Kidney capillary endothelial cell (primary cell): ENCODE measurements at places on chromosomes 11 and 22.
A peak's percentile ranks its signal among the peaks of the same experiment; 100 is the strongest.

GRCh38 chr11:5671831-5672230 lies 13.0 kb downstream of the TRIM5 start:
- no peak for DNase-seq

GRCh38 chr11:31664954-31665353 lies 146.2 kb downstream of the PAX6 start:
- no peak for DNase-seq

GRCh38 chr11:34904421-34904955 lies 11.7 kb downstream of the APIP start:
- no peak for DNase-seq

DNA sequence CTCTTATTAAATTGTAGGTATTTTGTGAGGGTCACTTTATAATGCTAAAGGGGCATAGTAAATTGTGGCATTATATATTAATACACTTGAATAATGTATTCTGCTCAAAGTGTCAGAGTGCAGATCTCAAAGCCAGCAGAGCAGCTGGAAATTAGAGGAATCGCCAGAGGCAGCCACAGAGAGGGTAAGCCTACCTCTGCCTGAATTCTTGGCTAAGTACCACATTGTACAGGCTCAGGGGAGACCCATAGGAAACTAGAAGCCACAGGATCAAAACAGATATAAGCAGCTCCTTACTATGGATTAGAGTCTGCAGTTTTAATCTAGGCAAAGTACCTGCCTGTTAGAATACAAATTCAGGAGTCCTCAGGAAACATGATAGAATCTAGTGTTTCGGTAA lies 249.3 kb downstream of the DDX10 start:
- DNase-seq: no peak

- no peak for DNase-seq
Observed at GRCh38 chr11:31809857-31810778, 1.0 kb downstream of the PAX6 start.

DNA sequence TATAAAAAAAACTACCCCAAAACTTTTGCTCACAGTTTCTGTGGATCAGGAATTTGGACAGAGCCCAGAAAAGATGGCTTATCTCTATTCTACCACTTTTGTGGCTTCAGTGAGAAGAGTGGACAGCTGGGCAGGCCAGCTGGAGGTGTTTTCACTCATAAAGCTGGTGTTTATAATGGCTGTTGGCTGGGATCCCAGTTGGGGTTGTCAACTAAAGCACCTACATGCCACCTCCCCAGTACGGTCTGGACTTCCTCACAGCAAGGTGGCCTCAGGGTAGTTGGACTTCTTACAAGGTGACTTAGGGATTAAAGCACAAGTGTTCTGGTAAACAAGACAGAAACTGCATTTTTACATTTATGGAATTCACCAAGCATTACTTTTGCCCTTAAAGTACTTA lies 171.0 kb downstream of the NELL1 start:
- DNase-seq: no peak

DNA sequence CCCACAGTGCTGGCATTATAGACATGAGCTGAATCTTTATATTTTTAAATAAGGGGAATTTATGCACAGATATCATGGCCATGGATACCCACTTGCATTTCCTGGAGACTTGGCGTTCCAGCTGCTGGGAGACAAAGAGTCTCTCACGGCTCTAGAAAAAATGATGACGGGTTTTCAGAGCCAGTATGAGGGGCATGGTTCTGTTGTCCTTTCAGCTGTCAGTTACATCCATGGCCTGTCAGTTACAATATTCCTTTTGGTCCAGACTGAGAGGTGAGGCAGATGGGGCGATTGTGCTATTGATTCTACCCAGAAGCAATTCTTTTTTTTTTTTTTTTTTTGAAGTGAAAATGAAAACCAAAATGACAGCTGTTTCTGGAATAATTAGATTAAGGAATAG lies 29.7 kb downstream of the USH1C start:
- DNase-seq: no peak

- no peak for DNase-seq
Observed at GRCh38 chr11:96109331-96110030, 185.6 kb upstream of the MTMR2 start.

- peak; percentile 53 for DNase-seq
Observed at GRCh38 chr11:111604392-111605009, 2.3 kb downstream of the SIK2 start.

GRCh38 chr11:61618978-61619377 lies 38.1 kb upstream of the SYT7 start:
- no peak for DNase-seq

GRCh38 chr11:18590571-18590970 lies 2.0 kb upstream of the UEVLD start:
- no peak for DNase-seq

DNA sequence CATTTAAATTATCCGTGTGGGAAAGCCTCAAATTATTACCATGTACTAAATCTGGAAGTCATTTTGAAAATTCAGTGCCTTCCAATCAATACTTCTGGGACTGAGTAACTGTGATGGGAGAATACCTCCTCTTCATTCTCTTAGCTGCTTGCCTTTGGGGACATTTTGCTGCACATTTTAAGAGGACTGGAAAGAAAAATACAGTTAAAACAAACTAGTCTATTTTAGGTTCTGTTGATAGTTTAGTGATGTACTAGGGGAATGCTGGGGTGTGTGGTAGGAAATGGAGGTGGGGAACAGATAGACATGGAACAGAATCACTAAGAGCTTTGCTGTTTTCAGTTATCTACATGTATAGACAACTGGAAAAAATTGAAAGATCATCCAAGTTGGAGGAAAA lies 65.7 kb upstream of the APOA1 start:
- no peak for DNase-seq

- no peak for DNase-seq
Observed at GRCh38 chr11:93236741-93237675, 39.2 kb upstream of the SLC36A4 start.

DNA sequence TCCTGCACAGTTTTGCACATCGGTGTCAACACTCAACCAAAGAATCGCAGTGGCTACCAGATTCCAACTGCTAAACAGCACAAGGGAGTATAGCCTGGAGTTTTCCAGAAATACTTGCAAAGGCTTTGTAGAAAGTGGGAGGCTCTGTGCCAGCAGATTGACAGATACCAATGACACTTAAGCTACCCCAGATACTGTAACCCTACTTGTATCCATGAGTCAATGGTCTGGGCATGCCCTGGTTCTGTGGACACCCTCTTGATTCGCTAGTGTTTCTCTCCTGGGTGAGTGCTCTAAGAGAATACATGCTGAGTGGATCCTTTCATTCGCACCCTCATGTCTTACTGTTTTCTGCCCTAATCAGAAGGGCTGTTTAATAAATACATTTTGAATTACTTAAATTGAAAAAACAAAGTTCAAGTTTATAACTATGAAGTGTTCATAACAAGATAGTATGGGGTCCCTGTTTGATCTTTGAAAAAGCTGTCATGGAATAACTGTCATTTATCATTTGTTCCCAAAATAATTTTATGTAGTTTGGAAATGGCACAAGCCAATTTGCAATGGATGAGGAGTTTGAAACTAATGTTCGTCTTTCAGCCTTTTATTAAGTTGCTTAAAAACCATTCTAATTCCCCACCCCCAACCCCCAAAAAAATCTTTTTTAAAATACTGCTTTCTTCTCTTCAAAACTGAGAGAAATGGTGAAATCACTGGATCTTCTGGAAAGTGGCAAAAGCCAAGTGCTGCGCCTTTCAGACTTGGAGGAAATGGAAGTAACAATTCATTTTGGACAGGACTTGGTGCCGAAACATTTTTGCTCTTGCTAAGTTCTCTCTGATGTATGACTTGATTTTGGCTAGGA lies 600.5 kb upstream of the TENM4 start:
- DNase-seq: no peak

GRCh38 chr22:40766956-40767355 lies 52.2 kb downstream of the SLC25A17 start:
- DNase-seq: no peak

DNA sequence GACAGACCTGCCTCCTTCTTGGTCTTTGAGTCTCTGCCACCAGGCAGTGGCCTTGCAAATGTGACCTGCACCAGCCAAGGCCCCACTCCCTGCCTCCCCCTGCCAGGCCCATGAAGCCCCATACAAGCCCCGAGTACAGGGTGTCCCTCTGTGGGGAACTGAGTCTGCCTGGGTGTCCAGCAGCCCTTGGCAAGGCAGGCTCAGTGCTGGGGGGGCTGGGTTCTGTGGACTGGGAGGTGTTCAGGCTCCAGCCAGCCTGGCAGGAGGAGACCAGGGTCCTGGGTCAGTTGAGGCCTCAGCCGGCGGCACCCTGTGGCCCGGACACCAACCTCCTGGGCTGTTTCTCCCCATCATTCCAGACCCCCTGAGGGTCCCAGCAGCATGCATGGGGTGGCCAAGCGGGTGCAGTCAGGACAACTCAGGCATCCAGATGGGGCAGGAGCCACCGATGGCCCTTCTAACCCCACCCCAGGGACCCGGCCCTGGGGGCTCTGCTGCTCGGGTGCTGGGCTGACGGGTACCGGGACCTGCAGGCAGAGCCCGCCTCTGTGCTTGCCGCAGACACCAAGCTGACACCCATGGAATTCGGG lies 5.7 kb downstream of the MUC5AC start:
- DNase-seq: no peak
